ENCODE measurements at places on chromosomes 3 and 15.

DNA sequence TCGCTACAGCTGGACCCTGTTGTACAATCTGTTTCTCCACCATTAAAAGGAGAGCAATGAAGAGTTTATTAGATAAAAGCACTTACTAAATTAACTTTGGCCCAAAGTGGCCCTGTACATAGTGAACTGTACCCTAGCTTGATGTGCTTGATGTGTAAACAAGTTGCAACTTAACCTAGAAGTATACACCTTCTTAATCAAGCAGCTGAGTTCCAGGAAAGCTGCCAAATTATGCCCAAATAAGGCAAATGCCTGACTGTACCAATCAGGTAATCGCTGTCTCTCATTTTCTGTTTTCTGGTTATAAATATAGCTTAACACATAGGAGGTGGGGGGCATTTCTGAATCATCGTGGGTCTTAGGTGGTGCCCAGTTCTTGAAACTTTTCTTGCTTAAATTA, 704.8 kb upstream of the CBLB start:
- DNase-seq: no peak

GRCh38 chr3:10294030-10294586, 1.4 kb upstream of the GHRL start:
- DNase-seq: no peak

DNA sequence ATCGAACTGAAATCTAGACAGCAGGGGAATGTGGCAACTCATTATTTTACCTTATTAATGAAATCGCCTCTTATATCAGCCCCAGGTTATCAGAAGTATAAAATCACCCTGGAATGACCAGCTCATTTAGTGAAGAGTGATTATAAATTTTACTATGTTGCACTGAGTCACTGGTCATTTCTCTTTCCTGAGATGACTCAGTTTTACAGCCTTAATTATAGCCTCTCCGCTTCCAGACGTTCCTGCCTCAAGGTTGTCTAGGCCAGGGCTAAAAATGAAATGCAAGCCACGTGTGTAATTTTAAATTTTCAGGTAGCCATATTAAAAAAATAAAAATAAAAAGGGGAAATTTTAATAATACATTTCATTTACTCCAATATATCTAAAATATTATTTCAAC, 33.3 kb downstream of the DET1 start:
- DNase-seq: no peak

DNA sequence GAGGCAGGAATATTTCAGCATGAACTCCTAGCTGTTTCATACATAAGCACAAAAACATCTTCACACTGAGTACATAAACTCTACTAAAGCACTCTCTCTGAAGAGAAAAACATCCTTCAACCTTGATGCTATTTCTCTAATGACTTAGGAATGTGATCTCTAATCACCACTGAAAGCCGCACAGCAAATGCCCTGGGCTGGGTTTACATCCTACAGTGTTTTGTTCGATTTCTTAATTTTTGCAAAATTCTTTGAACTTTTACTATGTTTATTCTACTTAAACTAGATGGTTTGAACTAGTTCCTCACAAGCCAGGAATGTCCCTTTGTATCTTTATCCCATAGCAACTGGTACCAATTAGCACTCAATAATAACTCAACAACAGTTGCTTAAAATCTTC, 130.9 kb upstream of the ABI3BP start:
- no peak for DNase-seq

- no peak for DNase-seq
Observed at GRCh38 chr3:152961323-152961722, 126.4 kb downstream of the P2RY1 start.

GRCh38 chr3:64083575-64083974, 60.3 kb upstream of the PSMD6 start:
- DNase-seq: no peak

DNA sequence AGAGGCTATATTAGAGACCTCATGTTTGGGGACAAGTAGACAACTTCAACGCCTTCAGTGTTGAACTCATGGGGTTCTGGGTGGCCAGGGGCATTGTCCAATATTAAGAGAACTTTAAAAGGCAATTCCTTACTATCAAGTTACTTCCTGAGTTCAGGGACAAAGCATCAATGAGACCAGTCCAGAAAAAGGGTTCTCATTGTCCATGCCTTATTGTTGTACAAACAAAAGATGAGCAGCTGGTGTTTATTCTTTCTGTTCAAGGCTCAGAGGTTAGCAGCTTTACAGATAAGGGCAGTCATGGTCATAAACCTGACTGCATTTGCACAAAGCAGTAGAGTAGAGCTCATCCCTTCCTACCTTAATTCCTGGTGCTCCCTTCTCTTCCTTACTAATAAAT, 18.5 kb upstream of the PDHB start:
- DNase-seq: no peak

DNA sequence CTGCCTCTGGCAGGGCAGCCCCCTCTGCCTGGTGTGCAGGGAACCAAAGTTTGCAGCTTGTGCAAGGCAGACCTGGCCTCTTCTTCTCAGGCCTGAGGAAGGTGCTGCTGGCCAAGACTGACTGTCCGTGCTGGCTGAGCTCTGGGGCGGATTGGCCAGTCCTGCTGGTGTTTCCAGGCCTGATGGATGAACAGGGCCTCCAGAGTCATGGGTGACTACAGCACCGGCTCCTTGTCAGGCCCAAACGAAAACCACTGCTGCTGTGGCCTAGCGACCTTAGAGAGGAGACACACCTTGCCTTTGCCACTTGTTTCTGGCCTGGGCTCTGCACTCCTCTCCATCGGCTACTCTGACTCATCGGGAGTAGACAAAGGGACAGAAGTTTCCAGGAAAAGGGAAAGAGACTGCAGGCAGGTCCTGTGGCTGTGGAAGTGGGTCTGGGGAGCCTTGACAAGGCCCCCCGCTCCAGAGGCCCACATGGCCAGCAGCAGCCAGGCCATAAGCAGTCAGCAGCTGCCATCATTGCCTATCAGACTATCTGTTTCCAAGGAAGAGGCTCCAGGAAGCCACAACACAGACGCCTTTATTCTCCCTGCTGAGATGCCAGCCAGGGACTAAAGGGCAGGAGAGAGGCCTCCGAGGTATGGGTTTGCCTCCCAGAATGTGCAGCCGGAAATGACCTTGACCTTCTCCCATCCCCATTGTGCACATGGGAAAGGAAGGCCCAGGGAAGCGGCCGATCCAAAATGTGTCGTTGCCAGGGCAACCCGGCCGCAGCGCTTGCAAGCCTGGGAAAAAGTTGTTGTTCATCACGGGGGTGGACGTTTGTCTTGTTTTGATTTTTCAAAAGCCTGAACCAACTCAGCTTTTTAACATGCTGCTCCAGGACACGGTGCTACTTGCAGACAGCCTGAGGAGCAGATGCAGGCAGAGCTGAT, 160.5 kb downstream of the CHSY1 start:
- no peak for DNase-seq

DNA sequence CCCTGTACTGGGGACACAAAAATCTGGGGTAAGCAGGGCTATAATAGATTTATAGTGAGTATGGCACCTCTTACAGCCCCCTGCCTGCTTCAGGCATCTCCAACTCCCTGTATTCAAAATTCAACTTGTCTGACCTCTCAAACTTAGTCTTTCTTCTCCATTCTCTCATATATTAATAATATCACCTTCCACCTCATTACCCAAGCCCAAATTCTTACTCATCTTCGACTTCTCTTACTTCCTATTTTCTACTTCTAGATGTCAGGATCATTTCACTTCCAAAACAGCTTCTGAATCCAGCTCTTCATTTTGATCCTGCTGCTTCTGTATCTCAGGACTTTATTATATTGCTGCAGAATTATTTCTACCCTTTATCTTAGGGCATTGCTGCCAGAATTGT, 290.7 kb downstream of the CHST2 start:
- DNase-seq: no peak

DNA sequence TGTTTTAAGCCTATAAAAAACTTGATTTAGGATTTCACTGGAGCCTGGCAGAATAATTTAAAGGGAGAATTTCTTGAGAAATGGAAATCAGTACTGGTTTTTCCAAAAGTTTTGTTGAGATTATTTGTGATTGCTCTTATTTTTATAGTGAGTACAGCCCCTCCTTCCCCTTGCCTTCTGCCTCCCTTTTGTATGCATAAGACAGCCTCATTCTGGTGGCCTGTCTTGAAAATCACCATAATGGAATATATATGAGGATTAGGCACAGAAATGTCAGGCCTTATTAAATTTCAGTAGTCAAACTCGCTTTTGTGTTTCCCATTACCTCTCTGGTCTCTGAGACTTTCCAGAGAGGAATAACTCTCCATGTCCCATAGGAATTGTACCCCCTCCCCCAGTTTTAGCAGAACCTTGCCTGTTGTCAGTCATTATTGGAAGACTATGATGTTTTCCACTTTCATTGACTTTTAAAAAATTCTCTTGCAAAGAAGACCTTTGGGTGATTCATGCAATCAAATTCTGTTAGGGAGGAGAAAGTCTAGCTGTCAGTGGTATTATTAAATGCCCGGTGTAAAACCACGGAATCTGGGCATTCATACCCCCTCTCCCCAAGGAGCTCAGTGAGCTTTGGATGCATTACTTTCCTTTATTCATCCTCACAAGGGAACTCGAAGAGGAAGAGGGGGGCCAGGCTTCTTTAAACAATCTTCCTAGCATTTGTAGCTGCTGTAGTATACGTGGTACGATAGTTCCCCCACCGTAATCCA, 171.6 kb upstream of the TSC22D2 start:
- DNase-seq: no peak

DNA sequence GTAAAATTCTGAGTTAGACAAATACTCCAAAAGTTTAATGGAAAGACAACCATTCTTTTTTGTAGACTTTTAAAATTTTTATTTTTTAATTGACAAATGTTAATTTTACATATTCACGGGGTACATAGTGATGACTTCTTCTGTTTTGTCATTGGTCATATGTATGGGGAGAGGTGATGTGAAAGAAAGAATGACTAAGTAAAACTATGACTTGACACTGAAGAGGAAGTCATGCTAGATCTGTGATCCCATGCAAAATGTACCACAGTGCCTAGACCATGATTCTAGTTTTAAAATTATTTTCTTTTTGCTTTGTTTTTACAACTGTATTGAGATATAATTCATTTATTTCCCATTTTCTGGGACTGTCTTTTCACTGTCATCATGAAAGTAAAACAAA, 281.6 kb downstream of the MBNL1 start:
- no peak for DNase-seq

DNA sequence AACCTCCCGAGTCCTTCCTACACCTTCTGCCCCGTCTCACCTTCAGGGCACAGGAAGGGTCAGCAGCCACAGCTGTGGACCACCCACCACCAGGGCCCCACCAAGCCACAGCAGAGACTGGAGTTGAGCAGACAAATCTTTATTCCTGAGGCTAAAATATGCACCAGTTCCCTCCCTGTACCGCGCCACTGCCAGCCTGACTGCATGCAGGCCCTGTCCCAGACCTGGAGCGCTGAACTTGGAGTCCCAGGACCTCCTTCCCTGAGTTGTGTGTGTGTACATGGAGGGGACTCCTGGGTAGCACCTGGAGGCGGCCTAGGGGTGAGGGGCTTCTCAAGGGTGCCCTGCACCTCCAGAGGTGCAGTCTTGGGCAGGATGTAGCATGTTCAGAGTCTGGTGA, 4.0 kb upstream of the TMEM89 start:
- DNase-seq: no peak

DNA sequence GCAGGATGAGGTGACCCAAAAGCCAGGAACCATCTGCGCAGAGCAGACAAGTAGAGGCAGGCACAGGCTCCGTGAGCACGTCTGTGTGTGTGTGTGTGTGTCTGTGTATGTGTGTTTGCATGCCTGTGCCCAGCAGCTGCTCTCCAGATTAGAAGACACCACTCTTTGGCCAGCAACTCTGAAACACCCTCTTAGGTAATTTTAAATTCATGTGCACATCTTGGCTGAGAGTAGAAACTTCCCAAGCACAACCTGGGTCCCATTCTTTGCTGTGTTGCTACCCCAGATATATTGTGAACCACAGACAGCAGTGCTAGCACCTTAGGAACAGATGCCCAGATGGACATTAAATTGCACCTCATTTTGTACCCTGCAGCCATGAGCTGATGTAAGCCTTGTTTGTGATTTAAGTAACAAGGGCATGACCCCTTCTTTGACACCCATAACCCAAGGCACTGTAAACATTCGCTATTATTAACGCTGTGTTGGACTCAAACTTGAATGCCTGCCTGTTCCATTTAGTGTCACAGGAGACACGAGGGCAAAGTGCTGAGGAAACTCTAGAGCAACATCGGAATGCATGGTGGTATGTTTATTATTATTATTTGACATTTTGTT, at the start of gene FILIP1L:
FILIP1L (minus strand) TSS at position 89 of the 618 bp plus-strand sequence.
- no peak for DNase-seq

- DNase-seq: no peak
Observed at GRCh38 chr3:14606669-14607339, 44.8 kb upstream of the CCDC174 start.

GRCh38 chr3:142459096-142459495, 11.3 kb upstream of the XRN1 start:
- DNase-seq: no peak

- no peak for DNase-seq
Observed at GRCh38 chr15:55224892-55225291, 28.2 kb upstream of the RSL24D1 start.

GRCh38 chr3:71281280-71281679, 302.2 kb downstream of the FOXP1 start:
- no peak for DNase-seq

- DNase-seq: no peak
Observed at GRCh38 chr15:49428409-49429095, 5.5 kb downstream of the FGF7 start.

GRCh38 chr3:182172534-182172933, 460.8 kb downstream of the SOX2 start:
- DNase-seq: no peak

DNA sequence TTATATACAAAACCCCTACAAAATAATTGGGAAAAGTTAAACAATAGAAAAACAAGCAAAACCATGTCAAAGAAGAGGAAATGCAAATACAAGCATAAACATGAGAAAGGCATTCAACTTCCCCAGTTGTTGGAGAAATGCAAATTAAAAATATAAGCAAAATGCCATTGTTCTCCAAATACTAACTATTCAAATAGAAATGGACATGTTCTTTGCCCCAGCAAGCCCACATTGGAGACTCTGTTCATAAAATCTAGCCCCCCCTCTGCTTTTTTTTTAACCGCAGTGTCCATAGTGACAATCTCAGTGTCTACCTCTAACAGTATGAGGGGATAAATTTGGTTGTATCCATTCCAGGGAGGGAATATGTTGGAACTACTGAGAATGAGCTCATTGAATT, 59.7 kb upstream of the LCTL start:
- DNase-seq: no peak

GRCh38 chr3:15989419-15989818, 185.1 kb upstream of the GALNT15 start:
- DNase-seq: no peak

GRCh38 chr3:87997966-87998365, 60.8 kb downstream of the CGGBP1 start:
- no peak for DNase-seq

- no peak for DNase-seq
Observed at GRCh38 chr3:129603561-129603942, 2.9 kb downstream of the PLXND1 start.

- no peak for DNase-seq
Observed at GRCh38 chr3:108391917-108392593, 95.7 kb downstream of the HHLA2 start.

GRCh38 chr15:48974882-48975281, 11.2 kb upstream of the SHC4 start:
- DNase-seq: no peak

All from stimulated activated CD4-positive, alpha-beta T cell treated with anti-CD3 and anti-CD28 coated beads, Interleukin-2, amount 100 ng/mL, for 48 hours (primary cell).